ENCODE measurements at places on chromosomes 11 and 22.

GRCh38 chr11:134519390-134519750 is 107.3 kb upstream of the B3GAT1 start:
- no peak for DNase-seq

DNA sequence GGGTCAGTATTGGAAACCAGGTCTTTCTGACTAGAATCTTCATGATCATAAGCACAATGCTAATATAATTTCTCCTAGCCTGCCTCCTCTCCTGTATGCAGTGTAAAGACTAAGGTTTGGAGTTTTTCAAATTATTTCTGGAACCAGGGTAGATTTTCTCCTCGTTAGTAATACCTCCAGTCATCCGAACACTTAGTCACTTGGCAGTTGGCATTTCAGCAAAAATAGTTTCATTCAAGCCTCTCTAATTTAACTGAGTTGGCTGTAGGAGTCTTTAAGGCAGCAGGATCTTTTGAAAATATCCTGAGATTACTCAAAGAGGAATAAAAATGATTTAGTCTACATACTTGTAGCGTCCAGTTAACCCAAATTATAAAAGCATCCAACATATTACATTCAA is 6.3 kb downstream of the TYR start:
- DNase-seq: no peak

- no peak for DNase-seq
Measured at GRCh38 chr11:65227879-65228278, 33.9 kb upstream of the POLA2 start.

DNA sequence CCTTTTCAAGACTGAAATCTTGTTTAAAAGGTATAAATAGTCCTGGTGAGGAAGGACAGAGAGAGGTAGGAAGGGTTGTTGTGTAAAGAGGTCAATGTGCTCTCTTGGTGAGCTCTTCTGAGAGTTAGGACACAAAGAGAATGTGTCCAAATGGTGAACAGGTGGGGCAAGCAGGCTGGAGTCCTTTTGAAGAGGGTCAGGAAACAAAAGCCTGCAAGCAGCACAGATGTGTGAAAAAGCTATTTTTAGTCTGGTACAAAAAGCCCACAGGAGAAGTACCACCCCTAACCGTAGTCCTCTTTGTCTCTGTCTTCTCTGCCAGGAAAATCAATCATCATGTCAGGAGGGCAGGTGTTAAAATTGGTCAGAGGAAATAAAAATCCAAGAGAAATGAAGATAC is 54.4 kb upstream of the SYN3 start:
- no peak for DNase-seq

GRCh38 chr22:38397189-38398085 is 57.6 kb downstream of the KCNJ4 start:
- DNase-seq: no peak

DNA sequence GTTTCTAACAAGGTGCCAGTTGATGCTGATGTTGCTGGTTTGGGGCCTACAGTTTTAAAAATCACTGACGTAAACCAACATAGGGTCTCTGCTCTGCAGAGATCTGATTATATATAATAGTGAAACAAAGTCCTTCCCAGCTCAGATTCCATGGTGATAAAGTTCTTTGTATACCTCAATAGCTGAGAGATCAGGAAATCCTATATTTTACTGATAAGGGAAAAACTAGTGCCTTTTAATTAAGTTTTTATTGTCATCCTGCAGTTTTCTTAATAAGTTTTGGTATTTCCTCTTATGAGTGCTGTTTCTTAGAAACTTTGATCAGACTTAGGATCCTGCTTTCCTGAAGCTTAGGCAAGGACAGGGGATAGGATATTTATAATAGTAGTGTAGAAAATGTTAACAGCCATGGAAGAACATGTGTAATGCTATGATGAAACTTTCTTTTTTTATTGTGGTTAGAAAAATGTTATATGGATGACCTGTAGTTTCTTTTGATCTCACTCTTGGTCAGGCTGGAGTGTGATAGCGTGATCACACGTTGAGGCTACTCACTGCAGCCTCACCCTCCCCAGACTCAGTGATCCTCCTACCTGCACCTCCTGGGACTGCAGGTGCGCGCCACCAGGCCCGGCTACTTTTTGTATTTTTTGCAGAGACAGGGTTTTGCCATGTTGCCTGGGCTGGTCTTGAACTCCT is 14.1 kb downstream of the CAPRIN1 start:
- no peak for DNase-seq

DNA sequence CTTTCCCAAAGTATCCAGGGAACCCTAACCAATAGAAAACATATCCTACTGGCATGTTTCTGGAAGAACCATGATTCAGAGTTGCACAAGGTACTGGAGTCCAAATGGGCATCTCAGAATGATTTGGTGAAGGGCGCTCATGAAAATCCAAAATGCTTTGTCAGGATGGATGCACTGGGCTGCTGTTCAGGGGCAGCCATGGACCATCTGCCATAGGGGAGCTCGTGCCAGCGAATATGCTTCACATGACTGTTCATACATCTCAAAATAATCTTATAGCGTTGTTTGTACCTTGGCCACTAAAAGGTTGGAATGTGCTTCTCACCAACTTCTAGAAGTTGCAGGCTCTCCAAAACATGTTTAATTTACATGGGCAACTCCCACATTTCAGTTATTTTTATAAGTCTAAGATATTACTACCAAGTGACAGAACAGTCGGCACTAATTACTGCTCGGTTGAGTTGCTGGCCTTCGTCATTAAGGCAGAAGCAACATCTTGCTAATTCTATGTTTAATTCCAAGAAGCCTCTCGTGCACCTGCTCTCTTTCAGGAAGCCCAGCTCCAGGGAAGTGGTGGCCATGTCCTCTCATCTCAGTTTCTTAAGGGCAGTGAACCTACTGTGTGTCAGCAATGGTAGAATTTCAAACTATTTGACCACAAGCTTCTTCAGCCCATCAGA is 1497.7 kb downstream of the TBC1D22A start:
- DNase-seq: no peak

DNA sequence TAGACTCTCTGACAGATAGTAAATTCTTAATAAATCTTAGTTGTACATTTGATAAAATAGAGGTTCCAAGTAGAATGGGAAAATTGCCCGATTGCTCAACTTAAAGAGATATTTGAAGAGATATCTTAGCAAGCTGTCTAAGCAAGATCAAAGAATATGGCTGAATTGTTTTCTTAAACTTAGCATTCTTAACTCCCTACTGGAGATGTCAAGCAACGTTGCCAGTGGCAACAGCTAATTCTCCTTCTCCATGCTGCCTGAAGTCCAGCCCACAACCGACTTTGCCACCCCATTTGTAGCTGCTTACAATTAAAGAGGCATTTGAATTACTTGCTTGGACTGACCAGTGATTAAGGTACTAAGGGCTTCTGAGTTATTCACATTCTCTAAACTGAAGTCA is 94.4 kb downstream of the FAM181B start:
- DNase-seq: no peak

GRCh38 chr11:37712251-37712650 is 1114.2 kb upstream of the RAG2 start:
- no peak for DNase-seq

DNA sequence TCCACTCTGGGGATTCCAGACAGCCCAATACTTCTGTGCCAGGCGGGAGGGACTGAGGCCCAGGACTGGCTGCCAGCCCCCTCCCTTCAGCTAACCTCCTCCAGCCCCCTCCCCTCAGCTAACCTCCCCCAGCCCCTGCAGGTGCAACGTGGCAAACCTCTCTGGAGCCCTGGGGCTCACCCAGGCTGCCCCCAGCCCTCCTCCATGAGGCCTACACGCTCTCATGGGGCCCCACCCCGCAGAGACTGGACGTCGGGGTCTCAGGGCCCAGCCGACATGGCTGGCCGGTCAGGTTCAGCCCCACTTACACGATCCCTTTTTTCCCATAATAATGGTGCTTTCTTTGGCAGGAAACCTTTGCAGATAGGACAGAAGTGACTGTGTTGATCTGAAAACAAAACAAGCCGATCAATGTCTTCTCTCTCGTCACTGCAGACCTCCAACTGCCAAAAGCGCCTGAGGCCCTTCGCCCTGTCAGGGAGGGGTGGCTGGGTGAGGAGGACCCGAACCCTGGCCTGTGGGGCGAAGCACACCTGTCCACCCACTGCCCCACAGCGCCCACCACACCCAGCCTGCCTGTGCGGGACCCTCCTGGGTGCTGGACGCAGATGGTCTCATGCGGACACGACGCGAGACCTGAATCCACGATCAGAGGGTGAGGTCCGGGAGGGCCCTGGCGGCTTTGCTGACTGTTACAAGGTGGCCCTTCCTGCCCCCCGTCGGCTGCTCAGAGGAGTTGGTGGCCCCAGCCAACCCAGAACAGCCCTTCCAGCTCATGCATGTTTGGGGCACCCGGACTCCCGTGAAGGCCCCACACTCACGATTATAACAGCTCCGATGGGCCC is 33.6 kb downstream of the TRMU start:
- no peak for DNase-seq

GRCh38 chr22:38754751-38755154 is 1.0 kb downstream of the SUN2 start:
- DNase-seq: no peak

Data from activated CD4-positive, alpha-beta T cell treated with anti-CD3 and anti-CD28 coated beads for 1 hour (primary cell).